ENCODE measurements at places on chromosomes 11 and 22. TPM values are rescaled to one million over a fixed set of nuclear protein-coding genes. Genes with fewer than 3 reads are reported as not detected.
A peak's percentile ranks its signal among the peaks of the same experiment; 100 is the strongest.

GRCh38 chr11:79390477-79390876, 50.4 kb downstream of the TENM4 start:
- no peak for DNase-seq

DNA sequence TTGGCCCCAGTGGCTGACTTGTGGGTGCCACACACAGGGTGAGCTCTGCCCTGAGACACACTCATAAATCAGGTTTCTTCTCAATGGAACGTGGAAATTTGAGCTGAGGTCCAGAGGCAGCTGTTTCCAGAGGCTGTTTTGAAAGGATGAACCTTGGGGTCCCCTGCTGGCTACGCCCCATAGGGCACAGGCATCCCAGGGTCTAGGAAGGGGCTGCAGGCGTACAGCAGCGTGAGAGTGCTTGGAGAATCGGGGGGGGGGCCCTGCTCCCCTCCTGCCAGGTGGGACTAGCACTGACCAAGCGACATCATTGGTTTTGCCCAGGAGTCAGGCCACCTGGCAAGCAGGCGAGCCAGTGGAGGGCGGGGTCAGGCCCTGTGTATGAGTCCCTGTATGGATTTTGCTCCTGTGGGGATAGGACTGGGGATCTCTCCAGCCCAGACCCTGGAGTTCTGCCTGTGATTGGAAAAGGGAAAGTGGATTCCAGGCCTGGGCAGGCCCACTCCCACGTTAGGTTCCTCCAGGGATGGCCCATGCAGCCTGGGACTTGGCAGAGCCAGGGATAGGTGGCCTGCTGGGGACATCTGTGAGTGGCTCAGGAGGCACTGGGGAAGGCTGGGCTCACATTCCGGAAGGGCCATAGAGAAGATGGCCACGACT, 61.0 kb downstream of the FBXO7 start:
- DNase-seq = peak; percentile 63

- DNase-seq = no peak
Observed at GRCh38 chr11:17313349-17314231, 37.1 kb downstream of the NUCB2 start.

- peak; percentile 36 for DNase-seq
Observed at GRCh38 chr22:47515384-47516125, 753.1 kb downstream of the TBC1D22A start.

DNA sequence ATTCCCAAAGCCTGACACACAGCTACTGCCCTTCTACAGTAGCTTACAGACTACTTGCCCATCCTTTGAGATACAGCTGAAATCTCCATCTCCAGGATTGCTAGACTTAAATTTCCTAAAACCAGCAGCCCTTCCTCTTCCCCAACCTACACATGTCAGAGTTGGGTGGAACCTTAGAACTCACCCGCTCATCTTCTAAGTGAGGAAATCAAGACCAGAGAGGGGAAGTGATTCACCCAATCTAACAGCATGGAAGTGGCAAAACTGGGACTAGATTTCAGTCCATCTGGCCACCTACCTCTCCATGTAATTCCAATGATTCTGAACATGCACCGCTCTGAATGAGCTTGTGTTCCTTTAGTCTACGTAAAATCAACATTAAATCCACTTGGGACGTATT, 1.0 kb upstream of the TMEM86A start:
- no peak for DNase-seq

DNA sequence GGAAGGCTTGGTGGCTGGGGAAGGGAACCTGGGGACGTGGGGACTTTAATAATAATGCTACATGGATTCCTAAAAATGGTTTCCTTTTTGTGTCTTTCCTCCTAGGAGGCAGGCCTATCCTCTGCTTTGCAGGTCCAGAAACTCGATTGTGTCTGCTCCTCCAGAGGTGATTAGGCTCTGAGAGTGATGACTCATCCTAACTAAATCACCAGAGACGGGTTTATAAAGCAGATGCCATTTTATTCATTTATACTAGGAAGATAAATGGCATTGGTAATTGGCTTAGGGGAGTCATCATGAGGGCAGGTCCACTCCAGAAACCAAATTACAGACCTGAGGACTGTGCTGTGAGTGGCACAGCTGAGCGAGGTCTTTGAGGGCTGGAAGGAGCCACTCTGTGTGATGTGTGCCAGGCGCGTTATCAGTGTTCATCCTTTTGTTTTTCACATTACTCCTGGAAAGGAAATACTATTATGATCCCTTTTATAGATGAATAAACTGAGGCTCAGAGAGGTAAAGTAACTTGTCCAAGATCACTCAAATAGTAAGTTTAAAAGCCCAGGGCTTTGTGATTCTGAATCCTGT, 7.1 kb downstream of the NLRX1 start:
- no peak for DNase-seq

DNA sequence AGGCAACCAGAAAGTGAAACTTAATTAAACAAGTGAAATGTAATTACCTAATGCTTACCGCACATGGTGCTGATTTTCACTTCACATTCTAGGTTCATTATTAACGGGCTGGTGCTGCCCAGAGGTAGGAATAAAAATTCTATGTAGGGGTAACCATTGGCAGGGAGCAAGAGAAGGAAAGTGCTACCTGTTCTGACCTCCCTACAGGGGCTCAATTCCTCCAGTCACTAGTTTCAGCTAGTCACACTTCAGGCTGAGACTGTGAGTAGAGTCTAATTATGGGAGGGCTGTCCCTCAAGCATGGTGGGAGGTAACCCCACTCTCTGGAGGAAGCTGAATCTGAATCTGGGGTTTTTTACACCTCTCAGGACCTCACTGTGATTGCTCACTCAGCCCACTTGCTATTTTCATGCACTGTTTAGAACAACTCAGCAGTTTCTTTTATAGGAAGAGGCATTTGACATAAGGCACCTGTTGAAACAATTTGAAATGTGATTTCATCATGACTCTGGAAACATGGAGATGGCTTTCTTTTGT, 75.4 kb downstream of the MAML2 start:
- peak; percentile 63 for DNase-seq

DNA sequence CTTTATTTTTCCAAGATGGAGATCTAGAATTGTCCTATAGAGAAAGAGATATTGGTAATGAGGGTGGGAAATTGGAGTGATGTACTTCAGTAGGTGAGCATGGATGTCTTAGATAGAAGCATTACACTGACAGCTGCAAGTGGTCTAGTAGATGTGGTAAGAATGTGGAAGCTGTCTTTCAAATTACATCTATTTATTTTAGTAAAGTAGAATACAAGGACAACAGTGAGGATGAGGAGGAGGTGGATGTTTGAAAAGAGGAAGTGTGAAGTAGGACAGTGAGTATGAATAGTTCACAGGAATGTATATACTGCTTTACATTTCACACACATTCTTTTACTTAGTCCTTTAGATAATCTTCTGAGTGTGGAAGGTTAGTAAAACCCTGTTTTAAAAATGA, 64.2 kb downstream of the HIPK3 start:
- DNase-seq = no peak

- DNase-seq = no peak
Observed at GRCh38 chr11:96196181-96196662, 146.8 kb downstream of the MAML2 start.

DNA sequence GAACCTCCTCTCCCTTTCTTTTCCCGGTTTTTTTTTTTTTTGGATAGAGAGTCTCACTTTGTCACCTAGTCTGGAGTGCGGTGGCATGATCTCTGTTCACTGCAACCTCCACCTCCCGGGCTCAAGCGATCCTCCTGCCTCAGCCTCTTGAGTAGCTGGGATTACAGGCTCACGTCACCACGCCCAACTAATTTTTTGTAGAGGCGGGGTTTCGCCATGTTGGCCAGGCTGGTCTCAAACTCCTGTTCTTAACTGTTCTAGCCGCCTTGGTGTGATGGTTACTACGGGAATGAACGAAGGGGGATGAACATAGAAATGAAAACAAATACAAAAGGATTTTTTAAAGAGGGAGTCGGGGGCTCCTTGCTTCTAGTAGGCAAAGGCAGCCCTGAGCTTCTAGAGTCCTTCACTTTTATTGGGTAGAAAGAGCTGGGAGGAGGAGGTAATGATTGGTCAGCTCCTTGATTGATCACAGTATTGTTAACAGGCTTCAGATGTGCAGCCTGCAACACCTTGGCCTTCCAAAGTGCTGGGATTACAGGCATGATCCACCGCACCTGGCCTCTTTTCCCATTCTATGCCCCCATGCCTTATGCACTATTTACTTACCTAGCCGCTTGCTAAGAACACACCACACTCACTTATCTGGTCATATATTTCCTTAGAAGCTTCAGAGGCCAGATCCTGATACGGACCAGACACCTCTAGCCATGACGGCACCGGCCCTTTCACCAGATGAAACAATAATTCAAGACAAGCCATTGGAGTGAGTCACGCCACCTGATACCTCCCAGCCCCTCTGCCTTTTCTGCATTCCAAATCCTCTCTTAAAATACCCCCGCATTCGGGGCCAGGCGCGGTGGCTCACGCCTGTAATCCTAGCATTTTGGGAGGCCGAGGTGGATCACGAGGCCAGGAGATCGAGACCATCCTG, 20.7 kb downstream of the SUSD2 start:
- no peak for DNase-seq

DNA sequence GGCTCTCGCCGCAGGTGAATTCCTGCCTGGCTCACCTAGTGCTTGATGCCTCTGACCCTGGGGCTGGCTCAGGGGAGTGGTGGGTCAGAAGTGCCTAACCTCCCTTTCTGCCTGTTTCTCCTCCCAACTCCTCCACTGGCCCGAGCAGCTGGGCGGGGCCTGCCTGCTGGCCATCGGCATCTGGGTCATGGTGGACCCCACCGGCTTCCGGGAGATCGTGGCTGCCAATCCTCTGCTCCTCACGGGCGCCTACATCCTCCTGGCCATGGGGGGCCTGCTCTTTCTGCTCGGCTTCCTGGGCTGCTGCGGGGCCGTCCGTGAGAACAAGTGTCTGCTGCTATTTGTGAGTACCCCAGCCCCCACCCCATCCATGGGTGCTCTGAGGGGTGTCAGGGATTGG, 41.1 kb downstream of the TP53I11 start:
- DNase-seq = no peak

- no peak for DNase-seq
Observed at GRCh38 chr11:16825968-16826367, 87.5 kb downstream of the C11orf58 start.

DNA sequence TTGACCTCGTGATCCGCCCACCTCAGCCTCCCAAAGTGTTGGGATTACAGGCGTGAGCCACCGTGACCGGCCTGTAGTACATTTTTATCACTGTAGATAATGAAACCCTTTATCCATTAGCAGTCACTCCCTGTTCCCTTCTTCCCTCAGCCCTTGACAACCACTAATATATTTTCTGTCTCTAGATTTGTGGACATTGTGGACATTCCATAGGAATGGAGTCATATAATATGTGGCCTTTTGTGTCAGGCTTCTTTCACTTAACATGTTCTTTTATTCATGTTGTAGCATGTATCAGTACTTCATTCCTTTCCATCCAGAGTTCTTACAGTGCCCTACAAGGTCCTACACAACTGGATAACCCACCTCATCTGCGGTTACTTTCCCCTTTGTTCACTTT, 30.5 kb downstream of the RRM1 start:
- no peak for DNase-seq

- peak; percentile 3 for DNase-seq
Observed at GRCh38 chr11:125312391-125312790, 147.8 kb downstream of the PKNOX2 start.

DNA sequence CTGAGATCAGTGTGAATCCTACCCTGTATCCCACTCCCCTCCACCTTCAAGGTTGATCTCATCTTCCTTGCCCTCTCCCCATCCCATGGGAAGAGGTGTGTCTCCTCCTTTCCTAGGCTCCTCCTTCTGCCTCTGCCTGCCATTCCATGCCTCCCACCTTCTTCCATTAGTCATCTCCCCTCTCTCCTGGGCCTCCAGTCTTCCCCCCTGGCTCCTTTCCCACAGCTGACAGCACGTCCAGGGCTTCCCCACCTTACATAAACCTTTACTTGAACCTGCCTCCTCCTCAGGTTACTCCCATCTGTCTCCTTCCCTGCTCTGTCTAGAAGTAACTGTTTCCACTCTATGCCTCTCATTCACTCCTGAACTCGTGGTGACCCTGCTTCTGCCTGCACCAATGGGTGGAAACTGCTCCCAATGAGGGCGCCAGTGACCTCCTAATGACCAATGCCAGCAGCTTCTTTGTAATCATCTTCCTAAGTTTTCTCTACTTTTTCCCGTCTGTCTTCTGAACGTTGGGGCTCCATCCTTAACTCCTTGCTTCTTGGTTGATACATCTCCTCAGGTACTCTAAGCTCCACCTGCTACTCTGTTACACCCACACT, 266.9 kb upstream of the NARS2 start:
- DNase-seq = peak; percentile 69

- DNase-seq = no peak
Observed at GRCh38 chr11:124153821-124154220, 29.3 kb upstream of the OR10D3 start.

GRCh38 chr11:70628855-70629844, 230.8 kb downstream of the CTTN start:
- DNase-seq = no peak

RTL10 gene
- 8.8 TPM for polyA plus RNA-seq

PATE2 gene
- not detected for polyA plus RNA-seq

ABCC8 gene
- polyA plus RNA-seq = 3.2 TPM

SMIM35 gene
- polyA plus RNA-seq = 0.80 TPM

DPP3 gene
- 32.9 TPM for polyA plus RNA-seq

MS4A7 gene
- 7.0 TPM for polyA plus RNA-seq

KCNQ1OT1 gene
- polyA plus RNA-seq = 0.22 TPM

PGA4 gene
- polyA plus RNA-seq = not detected

All from kidney (tissue), 22 donors.